ENCODE measurements at places on chromosomes 12 and 14. TPM values are rescaled to one million over a fixed set of nuclear protein-coding genes. Genes with fewer than 3 reads are reported as not detected.
A peak's percentile ranks its signal among the peaks of the same experiment; 100 is the strongest.

DNA sequence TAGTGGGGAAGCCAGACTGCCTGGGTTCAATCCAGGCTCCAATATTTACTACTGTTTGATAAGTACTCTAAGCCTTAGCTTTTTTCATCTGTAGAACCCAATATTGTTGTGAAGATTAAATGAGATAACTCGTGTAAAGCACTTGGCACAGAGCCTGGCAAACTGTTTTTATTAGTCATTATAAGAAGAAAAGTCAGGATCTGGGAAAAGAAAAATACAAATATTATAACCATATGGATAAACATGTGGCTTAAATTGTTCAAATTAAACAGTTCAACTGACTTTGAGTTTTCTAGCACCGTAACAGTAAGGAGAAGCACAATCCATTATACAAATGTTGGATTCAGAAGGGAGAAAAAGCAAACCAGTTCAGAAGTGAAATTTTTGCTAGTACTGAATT is 22.0 kb upstream of the CDK17 start:
- DNase-seq: no peak

DNA sequence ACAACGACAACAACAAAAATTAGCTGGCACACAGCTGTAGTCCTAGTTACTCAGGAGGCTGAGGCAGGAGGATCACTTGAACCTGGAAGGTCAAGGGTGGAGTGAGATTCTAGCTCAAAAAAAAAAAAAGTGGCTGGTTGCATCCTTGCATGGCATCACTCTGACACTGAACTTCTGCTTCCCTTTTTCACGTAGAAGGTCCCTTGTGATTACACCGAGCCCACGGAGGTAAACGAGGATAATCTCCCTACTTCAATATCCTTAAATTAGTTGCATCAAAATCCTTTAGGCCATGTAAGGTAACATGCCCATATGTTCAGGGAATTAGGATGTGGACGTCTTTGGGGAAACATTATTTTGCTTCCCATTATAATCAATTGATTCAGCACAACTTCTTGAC is 4.0 kb upstream of the PPP4R4 start:
- no peak for DNase-seq

DNA sequence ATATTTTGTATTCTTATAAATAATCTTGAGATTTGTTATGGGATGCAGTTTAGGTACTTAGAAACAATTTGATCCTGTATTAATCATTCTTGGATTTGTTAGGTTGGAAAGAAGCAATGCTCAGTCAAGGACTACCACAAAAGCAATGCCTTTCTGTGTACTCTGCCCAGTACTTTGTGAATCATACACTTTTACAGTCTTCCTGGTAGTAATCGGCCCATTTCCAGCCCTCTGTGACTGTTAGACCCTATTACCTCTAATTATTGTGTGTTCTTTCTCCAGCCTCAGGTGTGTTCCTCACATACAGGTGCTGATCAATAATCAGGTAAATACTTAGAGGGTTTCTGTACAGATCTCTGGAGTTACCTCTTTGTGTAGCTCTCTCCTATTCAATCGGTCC is 609.0 kb downstream of the KCNH5 start:
- DNase-seq: no peak

GRCh38 chr12:89695100-89695499 is 13.5 kb downstream of the ATP2B1 start:
- no peak for DNase-seq

DNA sequence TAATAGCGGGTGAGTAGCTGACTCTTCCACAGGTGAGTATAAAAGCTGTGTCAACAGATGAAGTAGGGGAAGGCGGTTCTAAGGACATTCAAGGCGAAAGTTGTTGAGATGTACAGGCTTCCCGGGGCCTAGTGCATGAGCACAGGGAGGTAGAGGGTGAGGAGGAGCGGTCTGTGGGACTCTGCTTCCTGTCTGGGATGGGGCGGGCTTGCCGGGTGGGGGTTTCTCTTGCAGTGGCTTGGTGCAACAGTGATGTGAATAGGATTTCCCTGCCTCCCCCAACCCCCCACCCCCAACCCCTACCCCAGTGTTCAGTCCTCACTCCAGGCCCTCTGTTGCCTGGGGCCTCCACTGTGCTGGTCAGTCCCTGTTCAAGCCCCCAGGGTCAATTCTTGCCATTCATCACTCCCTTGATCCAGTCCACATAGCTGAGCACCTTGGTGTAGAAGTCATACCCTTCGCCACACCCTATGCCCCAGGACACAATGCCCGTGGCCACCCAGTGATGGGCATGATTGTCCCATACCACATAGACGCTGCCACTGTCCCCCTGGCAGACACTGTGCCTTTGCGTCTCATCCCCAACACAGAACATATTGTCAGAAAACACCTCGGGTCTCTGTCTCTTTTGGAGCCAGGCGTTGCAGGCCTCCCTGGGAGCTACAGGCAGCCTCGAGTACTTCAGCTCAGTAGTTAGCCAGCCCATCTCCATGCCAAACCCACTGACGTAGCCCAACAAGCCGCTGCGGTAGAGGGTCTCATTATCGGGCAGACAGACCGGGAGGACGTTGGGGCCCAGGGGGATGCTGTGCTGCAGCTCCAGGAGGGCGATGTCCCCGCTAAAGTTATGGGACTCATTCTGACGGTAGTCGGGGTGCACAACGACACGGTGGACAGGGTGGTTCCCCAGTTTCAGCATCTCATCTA is 4.0 kb upstream of the C1R start:
- no peak for DNase-seq

GRCh38 chr14:104940526-104941150 is 16.0 kb downstream of the PLD4 start:
- DNase-seq: no peak

- DNase-seq: no peak
Observed at GRCh38 chr12:131983026-131983425, 33.3 kb downstream of the EP400 start.

- no peak for DNase-seq
Observed at GRCh38 chr12:43806737-43807072, 588 bp upstream of the TWF1 start.

- no peak for DNase-seq
Observed at GRCh38 chr14:76908834-76909233, 82.6 kb downstream of the LRRC74A start.

- no peak for DNase-seq
Observed at GRCh38 chr12:13422291-13422690, 225.8 kb downstream of the EMP1 start.

- DNase-seq: peak; percentile 8
Observed at GRCh38 chr14:83162361-83162929, 1628.8 kb upstream of the SEL1L start.

DNA sequence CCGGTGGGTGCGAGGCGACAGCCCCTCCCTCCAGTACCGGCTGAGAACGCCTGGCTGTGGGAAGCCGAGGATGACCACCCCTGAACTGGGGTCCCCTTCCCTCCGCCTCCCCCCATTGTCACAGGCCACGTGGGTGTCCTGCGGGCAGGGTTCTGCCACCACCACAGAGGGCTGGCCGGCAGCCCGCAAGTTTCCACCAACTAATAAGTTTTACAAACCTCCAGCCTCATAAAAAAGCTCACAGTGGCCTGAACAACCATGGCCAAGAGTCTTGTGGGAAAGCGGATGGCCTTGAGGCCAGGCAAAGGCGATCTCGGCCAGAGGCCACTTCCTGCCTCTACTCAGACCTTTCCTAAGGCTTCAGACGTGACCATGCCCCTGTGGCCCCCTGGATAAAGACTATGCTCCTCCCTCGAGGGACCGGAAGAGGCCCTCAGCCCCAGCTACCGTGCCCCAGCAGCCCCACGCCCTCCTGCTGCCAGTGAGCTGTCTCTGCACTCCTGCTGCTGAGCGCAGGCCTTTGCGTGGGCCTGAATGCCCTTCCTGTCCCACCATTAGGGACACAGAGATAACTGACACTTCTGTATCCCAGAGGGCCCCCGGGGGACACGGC is 46.1 kb upstream of the DLK1 start:
- peak; percentile 49 for DNase-seq

DNA sequence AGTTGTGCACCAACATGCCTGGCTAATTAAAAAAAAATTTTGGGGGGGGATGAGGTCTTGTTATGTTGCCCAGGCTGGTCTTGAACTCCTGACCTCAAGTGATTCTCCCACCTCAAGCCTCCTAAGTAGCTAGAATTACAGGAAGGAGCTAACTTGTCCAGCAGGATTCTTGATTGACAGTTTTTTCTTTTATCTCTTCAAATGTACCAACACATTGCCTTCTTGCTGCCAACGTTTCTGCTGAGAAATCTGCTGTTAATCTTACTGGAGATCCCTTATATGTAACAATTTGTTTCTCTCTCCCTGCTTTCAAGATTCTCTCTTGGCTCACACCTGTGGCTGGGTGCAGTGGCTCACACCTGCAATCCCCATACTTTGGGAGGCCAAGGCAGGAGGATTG is 22.4 kb upstream of the MARK3 start:
- DNase-seq: no peak

NKX2-1 gene
- not detected for total RNA-seq

DNA sequence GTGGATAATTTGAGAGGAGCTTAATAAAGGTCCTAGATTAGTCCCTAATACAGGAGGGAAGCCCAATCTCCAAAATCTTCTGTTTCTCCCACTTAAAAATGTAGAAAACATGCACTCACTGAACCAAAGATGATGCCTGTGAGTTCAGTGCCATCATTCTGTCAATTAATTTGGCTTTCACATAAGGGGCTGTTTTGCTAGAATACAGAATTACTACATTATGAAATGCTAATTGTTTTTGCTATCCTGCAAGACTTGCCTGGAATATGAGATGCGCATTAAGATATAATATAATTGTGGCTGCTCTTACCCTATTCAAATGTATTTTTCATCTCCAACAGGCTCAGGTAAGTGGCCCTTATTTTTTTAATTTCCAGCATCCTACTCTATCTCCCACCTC is 111.7 kb downstream of the SEC23A start:
- DNase-seq: no peak

DNA sequence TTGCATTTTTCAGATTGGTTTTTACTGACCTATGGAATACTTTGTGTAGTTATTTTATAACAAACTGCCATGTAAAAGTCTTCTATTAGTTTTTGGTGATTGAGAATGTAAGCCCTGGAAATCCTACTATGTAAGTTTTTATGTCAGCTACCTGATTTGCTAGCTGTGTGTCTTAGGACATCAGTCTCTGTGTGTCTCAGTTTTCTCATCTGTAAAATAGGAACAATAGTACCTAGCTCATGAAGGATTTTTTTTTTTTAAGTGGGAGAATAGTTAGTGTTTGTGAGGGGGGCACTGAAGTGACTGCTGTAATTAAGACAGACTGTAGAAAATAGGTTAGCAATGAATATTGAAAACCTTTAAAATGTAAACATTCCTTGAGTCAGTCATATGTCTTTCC is 51.9 kb upstream of the KCNMB4 start:
- DNase-seq: no peak

TIGAR gene
- total RNA-seq: 5.9 TPM

DNA sequence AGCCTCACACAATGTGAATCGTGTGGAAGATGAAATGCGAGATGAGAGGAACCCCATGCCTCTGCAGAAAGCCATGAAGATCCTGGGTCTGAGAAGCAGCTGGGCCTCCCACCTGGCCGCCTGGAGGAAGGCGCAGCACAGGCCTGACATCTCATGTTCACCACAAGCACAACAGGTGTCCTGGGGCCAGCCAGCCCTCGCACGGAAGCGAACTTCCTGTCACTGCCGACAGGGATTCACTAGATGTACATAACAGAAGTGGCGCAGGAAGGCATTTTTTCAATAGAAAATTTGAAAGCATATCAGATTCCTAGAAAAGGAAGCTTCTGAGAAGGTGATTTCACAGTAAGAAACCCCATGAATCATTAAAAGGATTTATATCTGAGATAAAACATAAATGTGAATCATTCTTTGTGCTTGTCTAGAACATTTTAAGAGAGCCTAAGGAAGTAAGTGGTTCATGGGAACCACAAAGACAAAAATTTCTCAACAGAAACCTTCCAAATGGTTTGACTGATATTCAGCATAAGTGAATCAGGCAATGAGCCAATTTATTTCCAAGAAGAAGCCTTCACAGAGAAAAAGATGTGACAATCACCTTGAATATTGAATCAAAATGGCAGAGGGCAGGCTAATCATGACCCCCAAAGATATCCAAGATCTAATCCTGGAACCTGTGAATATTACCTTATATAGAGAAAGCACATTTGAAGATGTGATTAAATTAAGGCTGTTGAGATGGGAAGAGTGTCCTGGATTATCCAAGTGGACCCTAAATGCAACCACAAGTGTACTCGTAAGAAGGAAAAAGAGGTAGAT is 311.9 kb downstream of the DUSP6 start:
- DNase-seq: peak; percentile 70

DNA sequence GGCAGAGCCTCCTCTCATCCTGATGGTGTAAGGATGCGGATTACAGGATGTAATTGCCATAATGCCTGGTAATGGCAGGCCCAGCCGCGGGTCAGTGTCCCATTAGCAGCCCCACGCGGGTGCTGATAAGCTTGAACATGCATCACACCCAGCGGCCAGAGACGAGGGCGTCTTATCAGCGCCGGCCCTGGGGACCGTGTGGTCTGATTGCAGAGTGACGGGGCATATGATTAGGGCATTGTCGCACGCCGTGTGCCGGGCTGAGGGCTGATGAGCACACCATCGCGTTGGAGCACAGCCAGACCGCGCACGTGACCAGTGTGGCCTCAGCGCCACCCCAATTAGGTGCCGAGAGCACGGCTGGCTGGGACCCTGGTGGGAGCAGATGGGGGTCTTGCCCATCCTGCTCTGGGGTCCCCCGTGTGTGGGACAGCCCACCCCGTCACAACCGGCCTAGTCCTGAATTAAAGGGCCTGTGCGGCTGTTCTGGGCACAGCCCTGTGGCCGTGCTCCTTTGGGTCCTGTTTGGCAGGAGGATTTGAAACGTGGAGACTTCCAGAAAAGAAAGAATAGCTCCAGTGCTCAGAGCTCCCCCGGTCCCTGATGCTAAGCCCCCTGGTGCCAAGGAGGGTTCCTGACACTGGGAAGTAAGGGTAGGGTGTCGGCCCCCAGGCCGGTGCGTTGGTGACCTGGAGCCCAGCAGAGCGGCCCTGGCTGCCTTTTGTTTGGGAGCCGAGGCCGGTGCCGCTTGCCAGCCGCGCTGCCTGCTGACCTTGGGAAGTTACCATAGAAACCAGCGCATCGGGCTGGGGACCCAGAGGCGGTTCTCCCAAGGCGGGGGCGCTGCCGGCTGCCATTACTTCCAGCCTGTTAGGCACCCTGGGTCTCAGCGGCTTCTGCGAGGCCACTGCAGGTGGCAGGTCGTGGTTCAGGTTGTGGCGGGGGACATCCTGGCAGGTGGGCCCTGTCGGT is 20.7 kb downstream of the KIF26A start:
- no peak for DNase-seq

GRCh38 chr14:95559203-95559602 is 24.4 kb downstream of the GLRX5 start:
- no peak for DNase-seq

CLEC4A gene
- 1.9 TPM for total RNA-seq

EP400 gene
- 20.3 TPM for total RNA-seq

RCOR1 gene
- total RNA-seq: 25.4 TPM

GRCh38 chr12:131795690-131796410 is 32.3 kb upstream of the MMP17 start:
- DNase-seq: peak; percentile 38

DNA sequence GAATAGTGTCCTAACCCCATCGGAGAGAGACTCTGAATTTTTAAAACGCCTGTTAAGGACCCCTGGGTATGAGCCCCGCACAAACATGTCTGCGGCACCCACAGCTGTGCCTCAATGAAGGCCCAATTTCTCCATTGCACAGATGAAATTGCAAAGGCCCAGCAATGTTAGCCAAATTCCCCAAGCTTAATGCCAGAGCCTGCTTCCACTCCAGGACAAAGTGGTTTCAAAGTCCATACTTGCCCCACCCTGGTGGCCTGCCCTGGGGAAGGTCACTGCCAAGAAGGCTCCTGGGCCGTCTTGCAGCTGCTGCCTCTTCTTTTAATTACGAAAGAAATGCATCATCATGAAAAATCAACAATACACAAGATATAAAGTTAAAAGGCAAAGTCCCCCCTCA is 1179.7 kb downstream of the VRK1 start:
- DNase-seq: peak; percentile 29

Measured in tongue (tissue), 3 donors.